ENCODE measurements at places on chromosomes 1 and 21.
A peak's percentile ranks its signal among the peaks of the same experiment; 100 is the strongest.

GRCh38 chr1:93681101-93681988 is at the start of gene BCAR3:
BCAR3 (minus strand) TSS chr1:93681837; CDS start chr1:93674930, 6,907 bp downstream.
- no peak for DNase-seq

- no peak for DNase-seq
Measured at GRCh38 chr1:186295980-186296379, 79.1 kb downstream of the TPR start.

DNA sequence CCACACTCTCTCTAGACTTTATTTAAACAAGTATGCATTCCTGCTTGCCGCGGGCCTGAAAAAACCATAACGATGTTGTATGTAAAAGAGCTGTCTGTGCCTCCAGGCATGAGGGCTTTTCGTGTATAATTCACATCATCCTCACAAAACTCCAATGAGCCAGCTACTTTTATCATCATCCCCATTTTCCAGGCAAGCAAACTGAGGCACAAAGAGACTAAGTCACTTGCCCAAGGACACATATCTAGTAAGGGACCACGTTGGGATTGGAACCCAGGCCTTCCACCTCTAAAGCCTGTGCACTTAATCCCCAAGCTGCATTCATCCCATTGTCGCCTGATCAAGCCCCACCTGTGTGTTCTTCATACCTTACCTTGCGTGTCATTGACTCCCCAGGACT is 226.9 kb downstream of the KAZN start:
- no peak for DNase-seq

GRCh38 chr1:161379071-161379470 is 11.4 kb upstream of the CFAP126 start:
- DNase-seq = no peak

DNA sequence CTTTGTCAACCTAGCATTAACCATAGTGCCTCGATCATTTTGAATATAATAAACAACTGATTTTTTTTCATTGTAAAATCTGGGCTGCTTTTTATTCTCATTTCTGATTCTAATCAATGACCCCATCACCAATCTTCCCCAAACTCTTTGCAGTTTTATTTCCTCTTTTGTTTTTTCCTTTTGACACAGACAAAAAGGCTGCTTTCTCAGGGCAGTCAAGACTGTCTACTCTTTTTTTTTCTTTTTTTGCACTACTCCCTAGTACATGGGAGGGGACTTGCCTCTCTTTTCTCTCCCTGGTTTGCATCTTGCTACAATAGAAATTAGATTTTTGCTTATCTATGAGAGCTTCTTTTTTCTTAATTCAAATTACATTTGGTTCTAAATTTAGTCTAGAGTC is 987.9 kb downstream of the ADGRL2 start:
- DNase-seq = no peak

- DNase-seq = peak; percentile 28
Measured at GRCh38 chr1:89739013-89739843, 81.6 kb upstream of the LRRC8D start.

DNA sequence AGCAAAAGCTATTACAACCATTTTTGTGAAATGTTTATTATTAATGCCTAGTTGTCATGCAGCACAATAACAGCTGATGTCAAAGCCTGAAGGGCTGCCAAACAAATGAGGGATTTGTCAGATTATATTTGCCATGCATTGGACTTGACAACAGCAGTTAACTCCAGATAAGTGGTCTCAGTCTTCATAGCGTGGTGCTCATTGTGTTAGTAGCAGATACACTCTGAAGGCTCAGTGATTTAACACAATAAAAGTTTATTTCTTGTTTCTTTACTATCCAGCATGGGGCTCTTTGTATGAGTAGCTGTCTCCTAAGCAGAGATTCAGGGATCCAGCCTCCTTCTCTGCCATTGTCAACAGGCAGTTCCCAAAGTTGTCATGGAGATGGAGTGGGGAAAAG is 76.0 kb upstream of the PTGFRN start:
- DNase-seq = no peak

DNA sequence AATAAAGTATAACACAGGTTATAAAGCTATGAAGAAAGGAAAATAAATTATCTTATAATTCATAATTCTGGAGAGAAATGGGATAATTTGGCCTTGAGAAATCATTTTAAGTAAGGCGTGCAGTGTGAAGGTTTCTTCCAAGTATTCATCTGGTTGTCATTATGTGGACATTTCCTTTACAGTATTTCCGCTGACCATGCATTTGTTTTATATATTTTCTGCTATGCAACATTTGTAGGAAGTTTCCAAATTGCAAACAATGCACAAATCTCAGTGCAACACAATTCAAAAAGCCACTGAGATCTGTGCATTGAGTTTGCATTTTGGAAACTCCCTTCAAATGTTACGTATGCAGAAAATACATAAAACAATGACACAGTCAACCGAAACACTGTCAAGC is 17.8 kb downstream of the ZNF670 start:
- no peak for DNase-seq

- DNase-seq = no peak
Measured at GRCh38 chr1:19533626-19534025, 48.3 kb upstream of the CAPZB start.

GRCh38 chr1:54751426-54751825 is 12.9 kb downstream of the PARS2 start:
- no peak for DNase-seq

- peak; percentile 17 for DNase-seq
Measured at GRCh38 chr1:247639381-247639981, 34.1 kb downstream of the OR2G3 start.

DNA sequence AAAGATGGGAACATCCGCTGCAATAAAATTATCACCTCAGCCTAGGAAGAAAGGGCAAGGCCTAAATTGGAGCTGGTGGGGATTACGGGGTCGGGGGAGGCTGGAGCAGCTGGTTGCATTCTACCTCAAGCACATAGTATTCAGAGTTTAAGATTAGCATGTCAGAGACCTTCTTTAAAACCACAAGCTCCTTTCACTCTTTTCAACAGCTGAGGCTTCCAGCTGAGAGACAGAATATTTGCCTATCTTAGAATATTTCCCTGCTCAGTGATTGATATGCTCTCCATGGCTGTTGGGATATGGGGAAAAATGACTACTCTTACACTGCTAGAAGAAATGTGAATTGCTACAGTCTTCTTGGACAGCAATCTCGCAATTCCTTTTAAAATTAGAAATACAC is 248.6 kb downstream of the TBX15 start:
- no peak for DNase-seq

- no peak for DNase-seq
Measured at GRCh38 chr21:41634211-41634694, 126.3 kb upstream of the TMPRSS2 start.

DNA sequence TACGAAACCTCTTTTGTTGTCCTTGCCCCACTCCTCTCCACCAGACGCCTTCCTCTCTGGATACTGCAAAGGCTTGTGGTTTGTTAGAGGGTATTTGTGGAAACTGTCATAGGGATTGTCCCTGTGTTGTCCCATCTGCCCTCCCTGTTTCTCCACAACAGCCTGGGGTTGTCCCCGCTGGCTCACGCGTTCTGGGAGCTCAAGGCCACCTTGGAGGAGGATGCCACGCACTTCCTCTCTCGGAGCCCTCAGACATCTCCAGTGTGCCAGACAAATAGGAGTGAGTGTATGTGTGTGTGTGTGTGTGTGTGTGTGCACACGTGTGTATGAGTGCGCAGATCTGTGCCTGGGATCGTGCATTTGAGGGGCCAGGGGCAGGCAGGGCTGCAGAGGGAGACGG is 37.6 kb upstream of the IL19 start:
- no peak for DNase-seq

DNA sequence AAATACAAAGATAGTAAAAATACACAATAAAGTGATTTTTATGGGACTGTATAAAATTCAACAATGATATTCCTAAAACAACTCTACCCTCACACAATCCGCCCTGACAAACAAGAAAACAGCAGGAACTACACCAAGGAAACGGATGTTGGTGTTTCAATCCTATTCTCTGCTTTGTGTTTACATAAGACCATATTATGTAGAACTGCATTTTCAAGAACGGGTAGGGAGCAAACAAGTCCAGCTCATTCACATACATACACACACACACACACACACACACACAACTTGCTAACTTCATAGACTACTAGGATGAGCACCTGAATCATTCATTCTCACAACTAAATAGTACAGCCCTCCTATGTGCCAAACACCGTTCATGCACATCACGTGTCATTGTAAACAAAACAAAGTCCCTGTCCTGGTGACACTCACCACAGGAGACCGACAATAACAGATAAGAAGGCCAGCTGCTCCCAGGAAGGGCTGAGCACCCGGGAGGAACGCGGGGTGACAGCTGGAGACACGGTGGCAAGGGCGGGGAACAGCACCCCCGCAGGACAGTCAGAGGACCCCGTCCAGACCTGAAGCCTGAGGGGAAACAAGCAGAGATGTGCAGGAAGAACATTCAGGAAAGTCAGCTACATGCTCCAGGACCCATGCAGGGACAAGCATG is 43.0 kb downstream of the NPHP4 start:
- DNase-seq = no peak

DNA sequence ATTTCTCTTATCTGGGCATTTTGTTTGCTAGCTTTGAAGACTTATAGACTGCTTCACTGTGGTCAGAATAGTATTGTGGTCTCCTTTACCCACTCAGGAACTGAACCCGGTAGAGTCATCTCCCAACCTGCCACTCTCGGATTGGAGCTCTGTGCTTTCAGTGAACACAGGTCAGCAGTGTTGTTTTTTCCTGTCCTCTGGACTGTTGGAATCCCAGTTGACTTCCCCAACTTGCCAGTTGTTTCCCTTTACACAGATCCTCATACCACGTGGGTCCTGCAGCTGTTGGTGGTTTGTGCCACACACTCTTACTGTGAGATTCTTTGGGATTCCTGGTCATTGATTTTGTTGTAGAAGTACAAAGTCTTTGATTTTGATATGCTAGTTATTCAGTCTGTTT is 214.1 kb downstream of the DYRK1A start:
- no peak for DNase-seq

- no peak for DNase-seq
Measured at GRCh38 chr1:178189814-178190213, 95.9 kb downstream of the RASAL2 start.
